ENCODE measurements at places on chromosomes 11 and 22. TPM values are rescaled to one million over a fixed set of nuclear protein-coding genes. Genes with fewer than 3 reads are reported as not detected.

The MS4A6A gene
- not detected for total RNA-seq

The PKNOX2 gene
- not detected for total RNA-seq

The SNAP29 gene
- total RNA-seq = 24.5 TPM

The RIMBP3C gene
- 0.90 TPM for total RNA-seq

The FDXACB1 gene
- 4.1 TPM for total RNA-seq

The CDC42EP2 gene
- 8.1 TPM for total RNA-seq

The LIF gene
- total RNA-seq = 34.4 TPM

The MMP27 gene
- not detected for total RNA-seq
